T1000 (cell line): ENCODE measurements at places on chromosomes 13 and 19.

- no peak for DNase-seq
These were observed 636 bp upstream of the ZNF579 start for GRCh38 chr19:55581145-55581822.

- no peak for DNase-seq
These were observed 657.6 kb downstream of the UQCRFS1 start for GRCh38 chr19:28555317-28555716.

GRCh38 chr13:45799451-45799850, 52.1 kb downstream of the SIAH3 start:
- DNase-seq, result no peak

- DNase-seq, result peak; percentile 62
These were observed 813 bp upstream of the DMPK start for GRCh38 chr19:45782820-45783785.

DNA sequence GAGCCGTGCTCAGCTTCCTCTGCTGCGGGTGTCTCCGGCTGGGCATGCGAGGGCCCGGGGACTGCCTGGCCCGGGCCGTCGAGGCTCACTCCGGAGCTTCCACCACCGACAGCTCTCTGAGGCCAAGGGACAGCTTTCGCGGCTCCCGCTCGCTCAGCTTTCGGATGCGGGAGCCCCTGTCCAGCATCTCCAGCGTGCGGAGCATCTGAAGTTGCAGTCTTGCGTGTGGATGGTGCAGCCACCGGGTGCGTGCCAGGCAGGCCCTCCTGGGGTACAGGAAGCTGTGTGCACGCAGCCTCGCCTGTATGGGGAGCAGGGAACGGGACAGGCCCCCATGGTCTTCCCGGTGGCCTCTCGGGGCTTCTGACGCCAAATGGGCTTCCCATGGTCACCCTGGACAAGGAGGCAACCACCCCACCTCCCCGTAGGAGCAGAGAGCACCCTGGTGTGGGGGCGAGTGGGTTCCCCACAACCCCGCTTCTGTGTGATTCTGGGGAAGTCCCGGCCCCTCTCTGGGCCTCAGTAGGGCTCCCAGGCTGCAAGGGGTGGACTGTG, 1.2 kb downstream of the S1PR4 start:
- DNase-seq, result no peak

DNA sequence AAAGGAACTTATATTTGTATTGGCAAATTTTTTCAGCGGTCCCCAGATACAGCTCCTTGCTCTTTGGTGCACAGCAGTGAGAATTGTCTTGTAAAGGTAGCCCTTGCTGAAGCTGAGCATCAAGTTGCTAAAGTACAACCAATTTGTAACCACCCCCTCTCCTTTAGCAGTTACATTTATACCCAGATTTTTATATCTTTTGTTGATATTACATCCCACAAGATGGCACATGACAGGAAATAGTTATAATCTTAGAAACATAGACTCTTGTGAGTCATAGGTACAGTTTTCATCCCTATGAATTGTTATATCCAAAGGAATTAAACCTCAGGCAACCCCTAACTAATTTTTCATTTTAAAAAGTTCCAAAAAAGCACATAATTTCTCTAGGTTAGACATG, 523.0 kb upstream of the SLITRK1 start:
- DNase-seq, result no peak

GRCh38 chr19:47232422-47233211, 1.6 kb upstream of the BBC3 start:
- peak; percentile 13 for DNase-seq

- no peak for DNase-seq
These were observed 983.7 kb downstream of the SLITRK1 start for GRCh38 chr13:82898586-82898985.

DNA sequence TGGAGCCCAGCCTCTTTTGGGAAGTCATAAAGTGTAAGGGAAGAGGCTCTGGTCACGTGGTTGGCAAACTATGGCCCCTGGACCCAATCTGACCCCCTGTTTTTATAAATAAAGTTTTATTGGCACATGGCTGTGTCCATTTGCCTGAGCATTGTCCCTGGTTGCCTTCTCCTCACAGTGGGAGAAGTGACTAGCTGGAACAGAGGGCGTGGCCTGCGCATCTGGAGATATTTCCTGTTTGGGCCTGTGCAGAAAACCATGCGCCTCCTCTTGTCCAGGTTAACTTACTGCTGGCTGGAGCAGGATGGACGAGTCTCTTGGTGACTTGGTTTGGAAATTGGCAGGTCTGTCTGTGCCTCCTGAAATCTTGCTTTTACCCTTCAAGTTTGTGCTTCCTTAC, 48.3 kb downstream of the KDM4B start:
- no peak for DNase-seq

- no peak for DNase-seq
These were observed 7.3 kb downstream of the SIRT6 start for GRCh38 chr19:4174895-4175668.

- no peak for DNase-seq
These were observed 50.4 kb downstream of the TEX29 start for GRCh38 chr13:111370570-111371535.

DNA sequence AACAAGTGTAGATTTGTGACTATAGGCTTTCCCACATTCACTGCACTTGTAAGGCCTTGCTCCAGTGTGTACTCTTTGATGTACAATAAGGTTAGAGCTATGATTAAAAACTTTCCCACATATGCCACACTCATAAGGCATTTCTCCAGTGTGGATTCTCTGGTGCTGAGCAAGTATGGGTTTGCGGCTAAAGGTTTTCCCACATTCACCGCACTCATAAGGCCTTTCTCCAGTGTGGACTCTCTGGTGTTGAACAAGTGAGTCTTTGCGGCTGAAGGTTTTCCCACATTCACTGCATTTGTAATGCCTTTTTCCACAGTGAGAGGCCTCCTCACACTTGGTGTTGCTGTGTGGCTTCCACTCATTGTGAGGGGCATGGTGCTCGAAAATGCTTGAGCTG, 3.7 kb downstream of the ZNF772 start:
- no peak for DNase-seq

DNA sequence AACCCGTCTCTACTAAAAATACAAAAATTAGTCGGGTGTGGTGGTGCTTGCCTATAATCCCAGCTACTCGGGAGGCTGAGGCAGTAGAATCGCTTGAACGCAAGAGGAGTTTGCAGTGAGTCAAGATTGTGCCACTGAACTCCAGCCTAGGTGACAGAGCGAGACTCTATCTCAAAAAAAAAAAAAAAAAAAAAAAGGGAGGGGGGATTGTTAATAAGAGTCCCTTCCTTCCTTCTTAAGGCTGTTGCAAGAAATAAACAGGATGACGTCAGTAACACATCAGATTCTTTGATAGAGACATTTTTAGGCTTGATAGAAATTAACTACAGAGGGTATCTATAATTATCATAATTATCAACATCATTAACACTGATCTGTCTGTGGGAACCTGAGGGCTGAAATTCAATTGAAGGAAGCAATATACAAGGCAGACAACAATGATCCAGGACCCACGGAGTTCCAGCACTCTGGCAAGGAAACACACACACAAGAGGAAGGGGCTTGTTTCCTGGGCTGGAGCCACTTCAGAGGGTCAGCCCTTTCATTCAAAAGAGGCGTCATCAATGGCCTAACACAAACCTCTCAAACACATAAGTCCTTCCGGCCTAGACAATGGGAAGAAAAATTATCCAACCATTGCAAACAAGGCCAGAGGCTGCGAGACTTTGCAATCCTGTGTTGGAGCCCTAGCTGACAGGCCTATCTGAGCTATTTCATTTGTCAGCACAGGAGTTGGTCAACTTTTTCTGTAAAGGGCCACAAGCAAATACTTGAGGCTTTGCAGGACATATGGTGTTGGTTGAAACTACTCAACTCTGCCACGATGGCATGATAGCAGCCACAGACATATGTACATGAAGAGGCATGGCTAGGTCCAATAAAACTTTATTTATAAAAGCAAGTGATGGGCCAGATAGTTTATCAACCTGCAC, 105.2 kb downstream of the INSR start:
- no peak for DNase-seq

- peak; percentile 92 for DNase-seq
These were observed 10.1 kb upstream of the CD22 start for GRCh38 chr19:35318679-35319448.

GRCh38 chr19:19475849-19476828, 39.2 kb downstream of the TSSK6 start:
- DNase-seq, result no peak

DNA sequence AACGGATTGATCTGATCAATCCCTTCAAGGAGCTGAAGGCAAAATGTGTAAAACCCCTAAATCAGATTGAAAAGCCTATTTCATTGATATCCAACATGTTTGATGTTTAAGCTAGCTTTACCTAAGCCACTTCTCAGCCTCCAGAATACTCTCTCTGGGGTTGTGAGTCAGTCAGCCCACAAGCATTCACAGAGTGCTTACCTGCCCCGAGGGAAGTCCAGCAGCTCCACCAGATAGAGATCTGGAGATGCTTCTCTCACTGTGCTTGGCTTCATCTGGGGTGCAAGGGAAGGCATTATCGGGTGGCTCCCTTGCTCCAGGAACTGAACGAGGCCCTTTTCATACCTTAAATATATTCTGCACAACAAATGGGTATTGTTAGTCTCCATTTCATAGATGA, 159.7 kb downstream of the OXGR1 start:
- no peak for DNase-seq

DNA sequence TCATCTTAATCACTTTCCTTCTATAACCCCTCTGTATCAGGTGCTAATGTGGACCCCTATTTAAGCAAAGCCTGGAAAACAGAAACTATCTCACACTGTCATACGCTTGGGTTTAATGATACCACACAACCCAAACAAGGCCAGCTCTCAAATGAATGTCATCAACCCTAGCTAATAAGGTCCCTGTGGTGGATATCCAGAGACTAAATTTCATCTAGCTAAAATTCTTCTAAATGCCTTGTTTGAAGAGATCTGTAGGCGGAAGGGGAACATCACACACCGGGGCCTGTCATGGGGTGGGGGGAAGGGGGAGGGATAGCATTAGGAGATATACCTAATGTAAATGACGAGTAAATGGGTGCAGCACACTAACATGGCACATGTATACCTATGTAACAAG, 95.5 kb downstream of the FOXO1 start:
- DNase-seq, result no peak

DNA sequence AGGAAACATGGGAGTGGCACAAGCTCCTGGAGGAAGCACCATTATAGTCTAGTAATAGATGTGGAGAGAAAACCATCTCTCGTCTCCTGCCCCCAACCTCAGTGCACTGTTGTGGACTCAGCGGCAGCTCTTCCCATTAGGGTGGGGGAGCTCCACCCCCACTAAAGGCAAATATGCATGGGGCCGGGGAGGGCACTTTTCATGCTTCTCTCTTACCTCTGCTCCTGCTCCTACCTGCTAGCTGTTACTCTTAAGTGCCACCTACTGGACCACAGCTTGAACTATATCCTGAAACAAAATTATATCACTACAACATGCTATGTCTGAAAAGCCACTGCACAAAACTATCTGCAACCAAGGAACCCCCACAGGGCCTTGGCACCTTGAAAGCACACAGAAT, 112.6 kb upstream of the DACH1 start:
- no peak for DNase-seq

- DNase-seq, result peak; percentile 56
These were observed 18.5 kb upstream of the POP4 start for GRCh38 chr19:29587518-29587986.

- no peak for DNase-seq
These were observed 5.4 kb downstream of the NUDT15 start for GRCh38 chr13:48042894-48043293.

- no peak for DNase-seq
These were observed 320.3 kb downstream of the SUCLA2 start for GRCh38 chr13:47680748-47681147.

GRCh38 chr19:3357271-3357991, 9.0 kb upstream of the NFIC start:
- DNase-seq, result no peak

GRCh38 chr19:41691268-41691970, 3.3 kb upstream of the CEACAM7 start:
- no peak for DNase-seq

DNA sequence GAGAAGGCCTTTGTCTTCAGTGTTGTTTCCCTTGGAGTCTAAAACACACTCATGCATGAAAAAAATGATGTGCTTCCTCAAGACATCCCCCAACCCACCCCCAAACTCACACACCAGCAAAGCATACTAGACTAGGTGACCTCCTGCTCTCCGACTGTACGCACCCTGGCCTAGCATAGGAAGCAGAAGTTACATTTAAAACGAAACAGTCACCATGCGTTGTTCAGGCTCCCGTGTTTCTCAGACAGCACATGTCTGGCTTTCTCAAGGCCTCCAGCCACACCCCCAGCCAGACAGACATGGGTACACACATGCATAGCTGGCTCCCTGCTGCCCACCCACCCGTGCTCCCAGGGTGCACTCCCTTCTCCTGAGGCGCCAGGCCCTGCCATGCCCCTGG, 28.7 kb upstream of the C1QTNF9 start:
- DNase-seq, result no peak

DNA sequence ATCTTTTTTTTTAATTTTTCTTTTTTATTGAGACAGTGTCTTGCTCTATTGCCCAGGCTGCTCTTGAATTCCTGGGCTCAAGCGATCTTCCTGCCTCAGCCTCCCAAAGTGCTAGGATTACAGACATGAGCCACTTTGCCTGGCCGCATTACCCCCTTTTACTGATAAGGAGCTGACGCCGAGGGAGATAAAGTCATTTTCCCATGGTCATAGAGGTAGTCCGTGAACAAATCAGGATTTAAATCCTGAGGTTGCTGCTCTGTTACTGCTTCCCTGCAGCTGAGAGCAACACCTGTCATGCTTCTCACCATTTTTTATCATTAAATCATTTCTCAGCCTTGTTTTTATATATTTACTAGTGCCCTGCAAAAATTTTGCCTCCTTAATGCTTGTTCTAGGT, 7.4 kb downstream of the CYSLTR2 start:
- no peak for DNase-seq

GRCh38 chr19:3505598-3506383, at the start of gene FZR1:
Gene FZR1, plus strand, starts transcription at chr19:3506311. Its CDS starts 16,679 bp downstream, at chr19:3522990.
- peak; percentile 97 for DNase-seq

- no peak for DNase-seq
These were observed 248.5 kb downstream of the UQCRFS1 start for GRCh38 chr19:28964500-28964899.

DNA sequence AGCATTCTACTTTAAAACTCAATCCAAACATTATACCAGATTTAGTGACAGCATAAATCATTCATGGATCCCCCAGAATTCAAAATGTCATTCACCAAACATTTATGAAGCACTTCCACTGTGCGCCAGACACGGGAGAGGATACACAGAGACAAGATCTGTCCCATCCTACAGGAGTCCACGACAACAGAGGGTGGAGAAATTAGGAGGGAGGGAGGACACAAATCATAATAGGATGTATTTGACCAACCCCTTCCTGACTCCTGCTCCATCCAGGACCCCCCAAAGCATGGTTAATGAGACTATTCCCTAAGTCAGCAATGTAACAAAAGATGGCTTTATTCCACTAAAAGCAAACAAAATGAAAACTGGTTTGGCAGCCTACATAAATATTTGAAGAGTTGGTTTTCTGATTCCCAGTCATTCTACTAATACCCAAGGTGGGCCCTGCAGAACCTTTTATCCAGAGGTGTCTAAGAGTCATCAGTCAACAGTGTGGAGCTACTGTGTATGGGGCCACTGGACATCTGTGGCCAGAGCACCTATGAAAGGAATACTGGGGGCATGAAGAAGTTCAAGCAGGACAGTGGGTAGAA, 62.8 kb upstream of the DOCK9 start:
- no peak for DNase-seq
